ENCODE measurements at places on chromosomes 3 and 15.

GRCh38 chr3:187361835-187362234 is 6.3 kb upstream of the RTP4 start:
- DNase-seq: no peak

- DNase-seq: no peak
These were observed 342.5 kb upstream of the NR2F2 start for GRCh38 chr15:95987886-95988573.

DNA sequence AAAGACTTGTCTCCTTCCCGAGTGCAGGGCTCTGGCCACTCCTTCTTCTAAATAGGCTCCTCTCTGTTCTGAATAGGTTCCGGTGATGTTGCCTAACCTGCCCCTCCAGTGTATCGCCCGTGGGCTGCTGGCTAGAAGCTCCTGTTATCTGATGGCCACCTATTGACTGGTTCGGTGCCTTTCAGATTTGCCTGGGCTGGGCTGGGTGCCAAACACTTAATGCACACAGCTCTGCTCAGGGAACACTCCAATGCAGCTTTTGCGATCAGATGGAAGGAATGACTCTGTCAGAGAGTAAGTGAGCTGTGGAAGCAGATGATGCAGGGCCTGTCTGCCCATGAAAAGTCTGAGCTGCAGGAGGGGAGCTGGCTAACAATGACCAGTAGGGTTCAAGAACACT is 112.9 kb downstream of the CORO2B start:
- peak; percentile 90 for DNase-seq

DNA sequence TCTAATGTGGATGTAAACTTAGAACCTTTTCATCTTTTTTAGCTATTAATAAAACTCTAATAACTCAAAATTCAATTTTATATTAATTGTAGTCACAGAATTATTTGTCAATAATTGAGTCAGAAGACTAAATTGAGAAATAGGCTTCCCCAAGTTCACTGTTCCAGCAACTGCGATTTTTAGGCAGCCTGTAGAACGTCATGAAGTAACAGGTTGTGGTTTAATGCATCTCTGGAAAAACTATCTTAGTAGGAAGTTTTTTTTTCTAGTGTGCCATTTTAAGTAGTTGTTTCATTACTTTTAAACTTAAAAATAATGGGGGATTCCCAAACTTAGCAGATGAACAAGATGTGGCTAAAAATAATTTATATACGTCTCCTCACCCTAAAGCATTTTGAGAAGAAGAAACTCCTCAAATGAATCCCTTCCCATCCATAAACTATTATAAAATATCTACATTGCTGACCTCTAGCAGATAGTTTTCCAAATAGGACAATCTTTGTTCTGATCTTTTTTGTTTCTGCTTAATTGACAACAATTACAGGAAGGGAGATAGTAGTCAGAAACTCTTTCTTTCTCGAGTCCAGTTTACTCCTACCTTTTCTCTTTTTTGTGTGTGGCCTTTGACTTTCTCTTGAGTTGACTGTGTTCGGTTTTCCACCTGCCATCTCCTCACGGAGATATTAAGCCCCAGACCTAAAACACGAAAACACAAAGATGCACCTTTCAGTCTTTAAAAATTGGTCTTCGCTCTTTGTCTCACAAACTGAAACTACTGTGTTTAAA is 43.1 kb downstream of the LRCH3 start:
- no peak for DNase-seq

GRCh38 chr15:78234515-78235040 is at the start of gene ACSBG1:
Gene ACSBG1 (minus strand): TSS chr15:78234565. CDS start chr15:78234501, 64 bp downstream.
- DNase-seq: no peak

GRCh38 chr3:110799271-110799670 is 272.3 kb upstream of the NECTIN3 start:
- peak; percentile 1 for DNase-seq

GRCh38 chr15:88909956-88910831 is 3.0 kb downstream of the MFGE8 start:
- DNase-seq: no peak

- DNase-seq: no peak
These were observed 160.1 kb downstream of the MEIS2 start for GRCh38 chr15:36940219-36940618.

DNA sequence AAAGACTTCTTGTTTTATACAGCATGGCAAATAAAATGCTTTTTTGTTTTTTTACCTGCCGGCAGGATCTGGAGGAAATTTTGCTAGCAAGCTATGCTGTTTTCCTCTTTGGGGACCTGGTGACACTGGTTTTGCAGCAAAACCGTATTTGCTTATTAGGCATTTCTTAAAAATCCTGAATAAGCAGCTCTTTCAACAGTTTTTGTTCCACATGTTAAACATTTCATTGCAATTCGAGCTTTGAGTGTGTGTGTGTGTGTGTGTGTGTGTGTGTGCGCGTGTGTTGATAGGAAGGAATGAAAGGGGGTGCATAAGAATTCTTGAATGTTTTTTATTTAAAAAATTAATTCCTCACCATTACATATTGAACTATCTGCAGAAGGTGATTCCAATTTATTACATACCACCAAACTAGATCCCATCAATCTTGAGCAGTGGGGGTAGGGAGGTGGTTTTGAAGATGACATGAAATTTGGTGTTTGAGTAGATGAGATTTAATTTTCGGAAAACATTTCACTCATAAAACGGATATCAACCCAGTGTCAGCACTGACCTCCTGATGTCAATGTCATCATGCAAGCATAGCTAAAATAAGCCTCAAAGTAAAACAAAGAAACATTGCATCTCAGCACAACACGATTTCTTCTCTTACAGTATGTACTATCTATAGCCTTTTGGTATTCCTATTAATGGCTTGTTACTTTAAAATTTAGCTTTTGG is 17.3 kb downstream of the ZBTB38 start:
- no peak for DNase-seq

- DNase-seq: no peak
These were observed 131.9 kb upstream of the MEF2A start for GRCh38 chr15:99433757-99434450.

GRCh38 chr3:156472684-156473083 is 82.2 kb downstream of the SSR3 start:
- no peak for DNase-seq

DNA sequence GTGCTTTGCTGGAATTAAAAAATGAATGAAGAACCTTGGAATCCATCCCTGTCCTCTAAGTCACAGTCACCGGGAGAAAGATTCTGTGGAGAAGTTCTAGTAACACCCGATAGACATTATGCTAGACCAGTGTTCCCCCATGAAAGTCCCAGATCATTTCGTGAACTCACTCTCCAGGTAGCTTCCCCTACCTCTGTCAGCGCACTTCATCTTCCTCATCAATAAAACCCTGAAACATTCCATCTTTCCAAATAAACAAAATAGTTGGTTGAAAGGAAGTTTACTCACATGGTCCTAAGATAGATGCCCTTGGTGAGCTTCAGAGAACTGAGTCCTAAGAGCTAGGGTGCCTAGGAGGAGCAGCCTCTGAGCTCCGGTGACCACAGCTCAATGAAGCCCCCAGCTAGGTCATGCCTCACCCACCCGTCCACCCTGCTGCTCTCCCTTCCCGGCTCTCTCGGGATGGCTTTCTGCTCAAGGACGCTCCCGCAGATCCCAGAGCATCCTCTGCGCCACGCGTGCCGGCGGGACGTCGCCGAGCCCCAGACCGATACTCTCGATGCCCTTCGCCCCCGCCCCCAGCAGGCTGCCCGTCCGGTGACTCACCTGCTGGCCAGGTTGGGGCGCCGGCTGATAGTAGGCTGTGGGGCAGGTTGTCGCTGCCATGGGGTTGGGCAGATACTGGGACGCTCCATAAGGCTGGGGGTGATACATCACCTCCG is 776 bp downstream of the VGLL3 start:
- DNase-seq: no peak

DNA sequence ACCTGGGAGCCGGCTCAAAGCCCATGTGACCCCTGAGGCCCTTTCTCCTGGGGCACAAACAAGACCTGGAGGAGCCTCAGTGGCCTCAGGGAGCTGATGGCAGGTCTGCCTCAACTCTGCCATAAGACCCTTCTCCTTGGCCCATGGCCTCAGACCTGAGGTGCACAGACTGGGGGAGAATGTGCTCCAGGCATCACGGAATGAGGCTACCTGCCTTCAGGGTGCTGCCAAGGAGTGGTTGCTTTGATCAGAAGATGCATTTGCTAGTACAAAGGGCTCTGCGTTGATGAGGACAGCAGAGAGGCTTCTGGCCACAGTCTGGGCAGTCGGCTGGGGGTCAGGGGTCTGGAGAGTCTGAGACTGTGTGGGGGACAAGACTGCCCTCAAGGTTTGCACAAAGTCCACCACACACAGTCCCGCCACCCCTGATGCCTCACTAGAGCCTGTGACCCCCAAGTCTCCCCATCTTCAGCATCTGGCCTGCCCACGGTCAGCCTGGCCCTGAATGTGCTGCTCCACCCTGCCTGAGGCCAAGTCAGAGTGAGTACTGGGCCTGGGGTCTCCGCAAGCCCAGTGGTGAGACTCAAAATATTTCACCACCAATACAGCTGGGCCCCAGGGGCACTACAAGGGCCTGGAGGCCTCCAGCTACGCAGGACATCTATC is 26.6 kb downstream of the ALDH1L1 start:
- no peak for DNase-seq

- DNase-seq: no peak
These were observed 61.2 kb downstream of the ADAMTSL3 start for GRCh38 chr15:83714939-83715628.

- no peak for DNase-seq
These were observed 156.3 kb upstream of the STRIT1 start for GRCh38 chr3:155449613-155450267.

GRCh38 chr3:155991847-155992246 is 121.4 kb downstream of the GMPS start:
- DNase-seq: no peak

GRCh38 chr3:72011485-72011884 is 226.5 kb upstream of the PROK2 start:
- no peak for DNase-seq

DNA sequence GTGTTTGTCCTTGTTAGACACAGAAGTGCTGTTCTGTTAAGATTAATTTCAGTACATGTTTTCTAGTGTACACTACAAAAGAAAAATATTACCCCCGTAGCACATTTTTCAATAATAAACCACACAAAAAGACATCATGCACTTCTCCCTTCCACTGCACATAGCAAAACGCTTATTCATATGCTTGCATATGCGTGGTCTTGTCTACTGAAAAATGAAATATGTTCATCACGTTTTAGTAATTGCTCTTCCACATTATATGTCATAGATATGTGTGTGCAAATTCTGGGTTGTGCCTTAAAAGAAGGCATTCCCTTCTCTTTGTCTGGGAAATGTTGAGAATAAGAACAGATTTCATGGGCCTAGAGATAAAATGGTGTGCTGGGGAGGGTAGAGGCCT is 353.9 kb downstream of the NSUN3 start:
- no peak for DNase-seq

DNA sequence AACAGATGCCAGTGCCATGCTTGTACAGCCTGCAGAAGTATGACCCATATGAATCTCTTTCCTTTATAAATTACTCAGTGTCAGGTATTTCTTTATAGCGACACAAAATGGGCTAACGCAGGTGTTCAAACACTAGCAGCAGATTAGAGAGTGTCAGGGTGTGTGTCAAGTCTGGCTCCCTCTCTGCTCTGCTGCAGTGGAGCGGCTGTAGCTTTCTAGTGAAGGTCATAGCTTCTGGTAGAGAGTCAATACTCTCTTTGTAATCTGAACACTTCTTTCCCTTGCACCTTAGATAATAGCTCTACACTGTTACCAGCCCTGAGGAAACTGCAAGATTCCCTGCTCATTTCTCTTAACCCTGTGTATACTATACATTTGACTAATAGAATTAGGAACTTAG is 483.2 kb upstream of the TGFBR2 start:
- no peak for DNase-seq

DNA sequence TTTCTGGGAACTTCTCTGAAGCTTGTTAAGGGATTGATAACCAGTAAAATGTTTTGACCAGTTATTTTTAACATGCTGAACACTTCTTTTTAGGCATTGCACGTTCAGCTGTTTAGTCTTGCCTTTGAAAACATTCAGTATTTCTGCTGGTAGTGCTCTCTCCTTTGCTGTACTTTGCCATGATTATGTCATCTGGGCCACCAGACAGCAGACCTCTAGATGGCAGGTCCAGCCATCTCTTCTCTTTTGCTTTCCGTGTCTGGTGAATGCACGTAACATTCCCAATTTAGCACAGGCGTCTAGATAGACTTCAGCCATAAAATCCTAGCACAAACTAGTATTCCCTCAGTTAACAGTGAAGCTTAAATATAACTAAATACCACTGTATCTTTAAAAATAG is 57.8 kb downstream of the RAB7A start:
- no peak for DNase-seq

DNA sequence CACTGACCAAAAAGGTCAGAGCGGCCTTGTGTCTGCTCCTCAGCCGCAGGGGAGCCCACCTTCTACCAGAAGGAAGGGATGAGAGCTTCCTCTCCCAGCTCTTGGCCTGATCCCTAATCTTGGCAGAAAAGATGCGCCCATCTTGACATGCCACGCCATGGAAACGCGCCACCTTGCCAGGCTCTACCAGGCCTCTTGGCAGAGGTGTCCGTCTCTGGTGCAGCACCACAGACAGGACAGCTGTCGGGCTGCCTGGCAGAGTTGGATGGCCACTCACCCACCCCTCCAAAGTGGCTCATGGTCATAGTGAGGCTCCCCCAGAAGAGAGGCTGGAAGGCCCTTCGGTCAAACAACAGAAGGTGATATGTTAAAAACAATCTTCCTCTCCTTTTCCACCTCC is 105.2 kb downstream of the LIPC start:
- DNase-seq: no peak

DNA sequence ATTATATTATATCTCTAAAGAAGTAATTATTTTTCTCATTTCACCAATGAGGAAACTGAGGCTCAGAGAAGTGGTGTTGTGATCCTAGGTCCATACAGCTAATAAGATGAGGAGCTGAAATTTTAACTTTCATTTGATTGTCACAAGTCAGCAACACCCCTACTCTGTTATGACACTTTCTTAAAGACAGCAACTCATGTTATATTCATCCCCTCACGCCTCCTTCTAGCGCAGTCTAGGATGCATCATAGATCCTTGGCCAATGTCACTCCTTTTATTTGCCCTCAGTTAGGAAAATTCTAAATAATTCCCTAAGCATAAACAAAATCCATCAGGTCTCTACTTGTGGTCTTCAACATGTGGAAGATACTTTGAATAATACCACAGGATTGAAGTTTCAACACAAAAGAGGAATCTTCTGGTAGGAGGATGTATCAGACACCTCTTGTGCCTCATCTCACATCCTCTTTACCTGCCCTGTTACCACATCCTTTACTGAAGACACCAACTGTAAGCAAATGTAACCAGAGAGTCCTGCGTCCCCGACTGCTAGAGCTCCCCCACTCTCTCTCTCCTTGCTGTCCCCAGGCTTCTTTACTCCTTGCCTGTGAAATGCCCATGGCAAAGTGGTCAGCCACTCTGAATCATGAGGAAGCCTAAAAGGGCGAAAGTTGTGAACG is 53.7 kb downstream of the TRIM42 start:
- DNase-seq: no peak
